ENCODE measurements at places on chromosomes 3 and 15.

GRCh38 chr15:49235446-49236124, 65.5 kb downstream of the GALK2 start:
- no peak for DNase-seq

- no peak for DNase-seq
Measured at GRCh38 chr15:63364399-63365272, 17.0 kb downstream of the CA12 start.

DNA sequence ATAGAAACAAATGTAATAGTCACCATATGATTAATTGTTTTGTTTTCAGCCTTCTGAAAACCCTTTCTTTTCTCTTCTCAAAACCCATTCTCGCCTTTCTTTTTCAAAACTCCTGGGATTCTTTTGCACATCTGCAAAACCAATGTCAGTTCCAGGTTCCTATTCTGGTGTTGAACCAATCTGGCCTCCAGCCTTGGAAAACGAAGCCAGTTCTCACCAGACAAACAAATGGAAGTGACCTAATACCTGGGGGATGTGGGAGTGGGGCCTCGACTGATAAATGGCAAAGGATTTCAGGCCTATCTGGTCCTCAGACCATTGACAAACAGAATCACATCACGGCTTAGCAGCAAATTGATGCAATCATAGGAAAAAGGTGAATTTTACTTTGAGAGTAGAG, 73.0 kb downstream of the COL8A1 start:
- DNase-seq = no peak

- DNase-seq = no peak
Measured at GRCh38 chr3:59644479-59645402, 594.9 kb upstream of the CFAP20DC start.

- no peak for DNase-seq
Measured at GRCh38 chr3:138539352-138539751, 54.7 kb downstream of the CEP70 start.

- no peak for DNase-seq
Measured at GRCh38 chr3:69115731-69116130, 6.7 kb downstream of the LMOD3 start.

DNA sequence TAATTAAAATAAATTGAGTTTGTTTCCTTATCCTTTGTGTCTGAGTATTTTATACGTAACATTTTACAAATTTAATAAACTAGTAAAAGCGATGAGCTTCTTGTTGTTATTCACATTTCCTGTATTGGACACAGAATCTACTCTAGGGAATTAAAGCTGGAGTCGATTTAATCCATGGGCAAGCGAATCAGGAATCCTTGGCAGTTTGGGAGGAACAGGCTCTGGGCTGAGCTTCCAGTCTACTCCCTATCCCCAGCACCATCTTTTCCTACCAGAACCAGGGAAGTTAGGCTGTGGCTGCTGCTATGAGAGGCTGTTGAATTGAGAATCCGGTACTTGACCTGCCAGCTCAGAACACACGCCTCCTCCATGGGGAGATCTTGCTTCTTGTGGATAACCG, 437.3 kb upstream of the TPM1 start:
- no peak for DNase-seq

- DNase-seq = no peak
Measured at GRCh38 chr15:32824777-32825176, 107.0 kb downstream of the GREM1 start.

- DNase-seq = no peak
Measured at GRCh38 chr3:69582044-69582443, 157.2 kb upstream of the MITF start.

DNA sequence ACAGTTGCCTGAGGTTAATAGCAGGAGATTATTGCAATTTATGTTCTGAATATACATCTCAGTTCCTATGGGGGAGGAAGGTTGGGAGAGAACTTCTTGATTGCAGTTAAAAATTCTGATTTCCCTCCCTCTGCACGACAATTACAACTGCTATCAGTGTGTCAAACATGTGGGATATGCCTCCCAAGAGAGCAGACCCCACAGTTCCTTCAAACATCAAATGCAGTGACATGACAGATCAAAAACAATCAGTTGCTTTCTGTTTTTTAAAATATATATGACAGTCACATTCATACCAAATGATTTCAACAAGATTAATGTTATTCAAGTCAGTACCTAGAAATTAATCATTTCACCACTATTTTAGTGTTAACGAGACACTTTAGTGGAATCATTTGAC, 639.0 kb downstream of the EDEM1 start:
- no peak for DNase-seq

DNA sequence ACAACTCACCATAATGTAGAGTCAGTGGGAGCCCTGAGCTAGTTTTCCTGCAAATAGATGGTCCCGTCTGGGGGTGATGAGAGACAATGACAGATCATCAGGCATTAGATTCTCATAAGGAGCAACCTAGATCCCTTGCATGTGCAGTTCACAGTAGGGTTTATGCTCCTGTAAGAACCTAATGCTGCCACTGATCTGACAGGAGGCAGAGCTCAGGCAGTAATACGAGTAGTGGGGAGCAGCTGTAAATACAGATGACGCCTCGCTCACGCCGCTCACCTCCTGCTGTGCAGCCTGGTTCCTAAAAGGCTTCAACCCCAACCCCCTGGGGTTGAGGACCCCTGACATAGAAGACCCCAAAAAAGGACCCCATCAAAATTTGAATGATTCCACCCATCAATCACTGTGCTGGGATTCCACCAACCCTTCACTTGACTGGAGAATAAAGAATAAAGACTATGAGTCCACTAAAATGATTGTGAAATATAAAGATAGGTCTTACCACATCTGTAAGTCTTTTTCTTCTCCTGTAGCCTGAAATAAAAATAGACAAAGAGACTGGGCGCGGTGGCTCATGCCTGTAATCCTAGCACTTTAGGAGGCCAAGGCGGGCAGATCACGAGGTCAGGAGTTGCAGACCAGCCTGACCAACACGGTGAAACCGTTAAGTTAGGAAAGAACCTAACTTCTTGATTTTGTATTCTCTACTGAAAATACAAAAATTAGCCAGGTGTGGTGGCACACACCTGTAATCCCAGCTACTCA, 9.9 kb upstream of the UBL7 start:
- DNase-seq = no peak

DNA sequence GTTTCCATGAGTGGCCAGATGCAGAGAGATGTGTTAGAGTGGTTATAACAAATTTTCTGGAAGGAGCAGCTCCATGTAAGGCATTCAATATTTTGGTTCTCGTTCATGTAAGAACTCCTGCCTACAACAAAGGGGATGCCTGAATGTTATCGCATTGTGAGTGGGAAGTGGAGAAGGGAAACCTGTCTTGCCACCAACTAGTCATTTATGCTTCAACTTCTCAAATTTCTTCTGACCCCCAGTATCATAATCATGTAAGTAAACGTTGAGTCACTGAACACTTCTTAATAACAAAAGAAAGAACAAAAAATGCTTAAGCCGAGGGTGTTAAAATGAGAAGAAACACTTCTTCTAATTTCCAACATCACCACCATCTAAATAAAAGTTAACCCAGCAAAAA, 62.0 kb upstream of the MRPL3 start:
- no peak for DNase-seq

DNA sequence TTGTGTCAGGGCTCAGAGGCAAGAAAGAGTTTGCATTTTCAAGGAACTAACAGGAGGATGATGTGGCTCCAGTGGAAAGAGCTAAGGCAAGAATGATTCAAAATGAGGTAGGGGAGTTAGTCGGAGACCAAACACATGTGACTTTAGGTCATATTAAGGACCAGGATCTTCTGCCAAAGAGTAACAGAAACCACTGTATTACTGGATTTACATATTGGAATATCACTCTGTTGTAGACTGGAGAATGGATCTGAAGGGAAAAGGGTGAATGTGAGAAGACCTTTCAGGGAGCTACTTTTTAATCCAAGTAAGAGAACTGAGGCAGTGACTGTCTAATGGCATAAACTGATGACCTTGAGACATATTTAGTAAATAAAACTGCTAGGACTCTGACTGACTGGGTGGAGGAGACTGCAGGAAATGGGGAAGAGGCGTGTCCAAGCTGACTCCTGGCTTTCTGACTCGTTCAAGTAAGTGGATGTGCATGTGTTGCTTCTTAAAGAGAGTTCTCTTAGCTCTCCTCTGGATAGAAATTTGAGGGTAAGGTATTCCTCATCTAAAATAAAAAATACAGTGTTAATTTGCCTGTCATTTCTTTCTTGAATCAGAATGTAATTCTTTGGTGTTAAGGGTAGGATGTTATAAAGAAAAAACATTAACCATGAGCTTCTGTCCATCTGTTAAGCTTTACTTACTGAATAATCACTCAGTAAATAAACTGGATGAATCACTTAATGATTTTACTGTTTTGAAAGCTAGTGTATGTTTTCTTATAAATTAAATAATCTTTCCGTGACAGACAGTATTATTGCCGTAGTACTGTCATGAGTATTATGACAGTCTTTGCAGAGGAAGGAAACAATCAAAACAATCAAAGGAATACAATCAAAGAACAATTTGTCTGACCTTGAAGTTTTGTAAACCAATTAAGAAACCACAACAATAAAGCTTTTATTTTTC, 58.3 kb upstream of the CFAP20DC start:
- no peak for DNase-seq

GRCh38 chr15:60584355-60584998, 105.5 kb upstream of the ICE2 start:
- DNase-seq = no peak

DNA sequence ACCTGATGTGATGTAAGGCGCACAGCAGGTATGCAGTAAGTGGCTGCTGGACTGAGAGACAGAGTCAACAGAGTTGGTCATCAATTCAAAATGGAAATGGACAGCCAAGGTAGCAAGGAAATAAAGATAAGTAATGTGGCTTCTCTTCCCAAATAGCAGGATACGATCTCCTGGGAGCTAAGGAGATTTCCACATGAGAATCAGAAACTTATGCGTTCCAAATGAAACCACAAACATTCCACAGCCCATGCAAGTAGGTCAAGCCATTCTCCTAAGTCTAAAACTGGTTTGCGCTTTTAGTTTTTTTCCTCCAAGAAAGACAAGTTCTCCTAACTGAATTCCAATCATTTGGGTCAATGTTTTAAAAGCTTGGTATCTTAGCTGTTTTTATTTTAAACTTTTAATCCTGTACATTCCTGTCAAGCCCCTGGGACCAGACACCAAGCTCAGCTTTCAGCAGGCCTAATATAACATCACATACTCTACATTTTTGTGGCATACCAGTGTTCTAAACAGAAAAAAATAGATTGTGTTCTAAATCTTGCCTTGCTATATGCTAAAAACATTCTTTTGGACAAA, 73.7 kb upstream of the TSPAN3 start:
- no peak for DNase-seq

GRCh38 chr15:65405791-65406423, 16.8 kb downstream of the IGDCC4 start:
- DNase-seq = no peak

DNA sequence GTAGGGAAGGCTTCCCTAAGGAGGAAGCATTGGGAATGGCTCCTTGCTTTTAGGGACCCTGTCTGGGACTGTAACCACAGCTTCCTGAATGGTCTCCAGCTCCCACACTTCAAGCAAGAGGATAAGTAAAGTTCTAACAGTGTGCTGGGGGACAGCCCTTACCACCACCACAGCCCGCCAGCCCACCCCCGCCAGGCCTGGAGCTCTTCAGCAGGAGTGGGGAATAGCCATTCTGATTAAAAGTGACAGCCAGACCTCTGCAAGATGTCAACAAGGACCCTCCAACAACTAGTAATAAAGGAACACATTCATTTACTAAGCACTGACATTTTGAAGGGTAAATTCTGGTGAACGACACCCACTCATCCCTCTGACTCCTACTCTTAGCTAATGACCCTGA, 49.4 kb downstream of the CPN2 start:
- DNase-seq = no peak

GRCh38 chr15:73328981-73329380, 39.8 kb downstream of the HCN4 start:
- no peak for DNase-seq

- no peak for DNase-seq
Measured at GRCh38 chr3:108302570-108302969, 6.2 kb downstream of the HHLA2 start.

DNA sequence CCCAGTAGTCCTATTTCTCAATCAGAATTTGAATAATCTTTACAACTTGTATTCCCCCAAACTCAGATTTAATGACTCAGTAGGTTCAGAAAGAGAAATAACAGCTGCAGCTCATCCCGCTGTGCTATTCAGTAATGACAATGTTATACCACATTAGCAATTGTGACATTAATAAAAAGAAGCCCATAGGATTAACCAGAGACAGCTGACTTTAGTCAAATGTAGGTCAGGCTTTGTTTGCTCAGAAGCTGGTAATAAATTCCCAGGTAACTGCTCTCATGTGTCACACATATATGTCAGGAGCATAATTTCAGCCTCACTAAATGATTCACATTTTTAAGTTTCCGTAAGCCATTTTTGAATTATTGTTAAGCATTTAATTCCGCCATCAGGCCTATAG, 222.0 kb upstream of the UBE2E2 start:
- no peak for DNase-seq

DNA sequence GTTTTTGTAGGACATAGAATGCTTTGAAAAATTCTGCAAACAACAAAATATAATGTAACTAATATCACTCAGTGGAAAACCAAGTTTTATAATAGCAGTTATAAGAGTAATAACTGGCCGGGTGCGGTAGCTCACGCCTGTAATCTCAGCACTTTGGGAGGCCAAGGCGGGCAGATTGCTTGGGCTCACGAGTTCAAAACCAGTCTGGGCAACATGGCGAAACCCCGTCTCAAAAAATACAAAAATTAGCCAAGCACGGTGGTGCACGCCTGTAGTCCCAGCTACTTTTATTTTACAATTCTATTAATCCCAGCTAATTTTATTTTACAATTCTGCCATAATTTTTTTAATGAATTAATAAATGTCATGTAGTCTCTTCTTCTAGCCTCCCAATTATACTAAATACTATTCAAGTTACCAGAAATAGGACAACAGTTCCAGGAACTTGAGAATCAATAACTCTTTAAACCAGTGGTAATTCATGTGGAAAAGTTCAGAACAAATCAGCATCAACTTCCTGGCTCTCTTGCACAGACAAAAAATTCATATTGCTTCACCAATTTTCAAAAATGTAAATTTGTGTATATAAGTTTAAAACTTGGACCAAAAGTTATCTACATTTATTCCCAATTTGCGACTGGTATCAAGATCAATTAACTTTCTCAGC, 2.2 kb downstream of the DENND4A start:
- DNase-seq = no peak
